Activated CD4-positive, CD25-positive, alpha-beta regulatory T cell treated with anti-CD3 and anti-CD28 coated beads, Interleukin-2, amount 50 U/mL, for 24 hours (primary cell): ENCODE measurements at places on chromosomes 2 and 18.

- no peak for ATAC-seq
Observed at GRCh38 chr2:219571311-219572236, at the start of gene OBSL1. OBSL1 (minus strand) TSS chr2:219571539; CDS start chr2:219571232, 307 bp downstream.

DNA sequence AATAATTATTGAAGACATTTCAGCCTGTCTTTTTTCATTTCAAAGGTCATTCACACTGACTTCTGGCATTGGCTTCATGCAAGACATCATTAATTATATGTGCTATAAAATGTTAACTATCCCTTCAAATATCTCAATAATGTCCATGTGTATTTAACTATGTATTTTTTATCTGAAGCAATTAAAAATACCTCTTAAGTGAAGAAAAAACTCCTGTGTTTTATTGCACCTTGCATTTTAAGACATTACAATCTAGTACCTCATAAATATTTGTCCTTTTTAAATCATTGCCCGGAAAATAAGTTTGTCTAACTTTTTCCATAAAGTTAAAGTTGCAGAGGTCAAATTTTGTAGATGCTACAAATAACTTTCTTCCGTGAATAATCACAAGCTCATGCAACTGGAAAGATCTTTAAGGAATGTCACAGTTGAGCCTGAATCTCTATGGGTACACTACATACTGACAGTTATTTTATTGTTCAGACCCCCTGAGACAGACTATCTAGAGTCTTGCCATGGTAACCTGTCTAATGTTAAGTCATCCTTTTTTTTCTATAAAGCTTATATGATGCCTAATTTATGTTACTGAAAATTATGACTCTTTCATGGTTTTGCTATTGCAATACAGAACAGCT lies 38.4 kb upstream of the COBLL1 start:
- ATAC-seq: no peak

DNA sequence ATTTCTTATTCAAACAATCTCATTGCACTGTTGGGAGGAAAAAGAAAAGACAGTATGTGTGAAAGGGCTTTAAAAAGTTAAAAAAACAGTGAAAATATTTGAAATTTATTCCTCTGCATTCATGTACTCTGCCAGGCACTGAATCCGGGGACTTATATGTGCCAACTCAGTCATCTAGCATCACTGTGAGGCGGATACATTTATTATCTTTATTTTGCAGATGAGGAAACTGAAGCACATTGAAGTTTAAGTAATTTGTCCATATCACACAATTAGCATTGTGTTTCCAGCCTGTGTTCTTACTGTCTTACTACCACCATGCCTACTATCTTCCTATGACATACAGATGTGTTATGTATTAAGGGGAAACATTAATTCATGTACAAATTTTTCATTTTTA lies 1.8 kb downstream of the LCLAT1 start:
- ATAC-seq: no peak

GRCh38 chr2:95300450-95300849 lies 3.3 kb downstream of the KCNIP3 start:
- ATAC-seq: no peak
